ENCODE measurements at places on chromosomes 12 and 14.

- peak; percentile 73 for DNase-seq
Measured at GRCh38 chr12:132620899-132621656, 2.5 kb downstream of the P2RX2 start.

- no peak for DNase-seq
Measured at GRCh38 chr12:29428633-29429032, 47.7 kb upstream of the ERGIC2 start.

DNA sequence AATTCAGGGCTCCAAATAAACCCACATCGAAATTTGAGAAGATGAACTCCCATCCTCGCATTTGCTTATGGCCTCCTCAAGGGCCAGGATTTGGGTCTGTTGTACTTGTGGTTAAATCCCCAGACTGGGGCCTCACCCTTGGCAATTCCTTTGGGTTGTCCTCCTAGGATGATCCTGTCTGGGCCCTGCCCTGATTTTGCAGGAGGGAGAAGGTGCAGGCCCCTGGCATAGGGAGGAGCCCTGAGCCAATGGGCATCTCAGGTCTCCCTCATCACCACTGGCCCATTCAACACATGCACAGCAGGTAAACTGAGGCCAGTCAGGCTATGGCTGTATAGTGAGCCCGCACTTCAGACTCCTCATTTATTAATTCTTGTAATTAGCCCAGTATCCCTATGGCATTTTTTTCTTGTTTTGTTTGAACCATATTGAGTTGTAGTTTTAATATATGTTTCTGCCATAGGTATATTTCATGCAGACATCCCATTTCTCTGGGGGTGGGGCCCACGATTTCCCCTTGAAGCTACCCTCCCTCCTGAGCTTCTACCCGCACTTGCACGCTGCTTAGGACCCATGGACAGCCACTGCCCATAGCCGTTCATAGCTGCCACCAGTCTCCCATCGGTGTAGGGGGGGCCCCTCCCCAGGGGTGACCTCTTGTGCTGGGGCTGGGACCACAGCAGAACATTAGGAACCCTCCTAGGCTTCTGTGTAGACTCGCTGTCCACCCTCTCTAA lies 67.1 kb upstream of the DDX11 start:
- DNase-seq = peak; percentile 63

- peak; percentile 68 for DNase-seq
Measured at GRCh38 chr12:674272-674781, 11.1 kb upstream of the NINJ2 start.

DNA sequence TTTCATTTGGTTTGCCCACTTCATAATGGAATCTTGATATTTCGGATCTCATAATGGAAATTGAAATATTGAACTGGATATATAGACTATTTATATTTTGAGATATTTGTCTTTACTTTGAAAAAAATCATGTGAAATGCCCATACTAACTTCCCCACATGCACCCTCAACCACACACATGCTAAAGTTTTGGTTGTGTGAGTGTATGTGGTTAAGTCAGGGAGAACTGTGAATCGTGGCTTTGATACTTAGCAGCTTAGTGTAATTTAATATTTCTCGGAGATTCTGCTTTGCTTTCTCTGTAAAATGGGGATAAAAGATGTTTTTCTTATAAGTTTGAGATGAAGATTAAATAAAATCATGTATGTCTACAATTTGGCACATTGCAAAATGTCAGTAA lies 162.1 kb downstream of the OTOGL start:
- DNase-seq = no peak

GRCh38 chr12:65334521-65334920 lies 56.0 kb downstream of the MSRB3 start:
- peak; percentile 51 for DNase-seq

- peak; percentile 81 for DNase-seq
Measured at GRCh38 chr12:1093166-1093751, 102.2 kb downstream of the ERC1 start.

GRCh38 chr12:67986632-67987031 lies 2.6 kb upstream of the IFNG-AS1 start:
- no peak for DNase-seq

- DNase-seq = no peak
Measured at GRCh38 chr12:129063600-129063999, 210.3 kb downstream of the GLT1D1 start.

- no peak for DNase-seq
Measured at GRCh38 chr12:31742891-31743290, 14.1 kb upstream of the AMN1 start.
